Activated CD4-positive, alpha-beta T cell treated with anti-CD3 and anti-CD28 coated beads for 24 hours (primary cell): ENCODE measurements at places on chromosomes 7 and 10.

- no peak for DNase-seq
Measured at GRCh38 chr7:82390936-82391335, 52.6 kb downstream of the CACNA2D1 start.

DNA sequence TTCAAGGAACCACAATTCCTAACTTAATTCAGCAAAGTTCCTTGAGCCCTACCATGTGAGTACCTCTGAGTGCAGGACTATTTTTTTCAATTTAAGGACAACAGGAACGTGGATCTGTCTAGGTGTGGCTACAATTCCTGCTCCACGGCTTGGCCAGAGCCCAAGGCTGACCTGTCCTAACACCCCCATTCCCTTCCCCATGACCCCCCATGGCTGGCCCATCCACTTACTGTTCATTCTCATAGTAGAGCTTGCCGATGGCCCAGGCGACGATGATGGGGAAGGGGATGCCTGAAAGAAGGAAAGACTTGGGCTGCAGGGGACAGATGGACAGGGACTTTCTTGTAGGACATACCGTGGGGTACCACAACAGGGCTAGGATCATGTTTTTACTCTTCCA is 20.3 kb downstream of the CRHR2 start:
- no peak for DNase-seq

DNA sequence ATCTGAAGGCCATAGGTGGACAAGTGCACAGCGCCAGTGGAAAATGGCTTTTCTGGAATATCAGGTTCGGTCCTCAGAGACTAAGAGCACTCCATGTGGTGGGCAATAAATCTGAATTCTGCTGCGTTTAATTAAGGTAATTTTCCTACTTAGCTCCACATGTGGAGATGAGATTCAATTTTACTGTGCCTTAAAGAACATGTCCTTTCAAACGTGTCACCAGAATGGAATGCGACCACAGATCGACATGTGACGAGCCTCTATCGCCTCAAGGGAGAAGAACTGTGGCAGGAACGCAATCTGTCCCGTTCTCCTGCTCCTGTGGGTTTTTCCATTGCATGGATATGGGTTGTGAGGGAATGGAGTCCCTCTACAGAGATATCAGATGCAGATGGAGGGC is 205.3 kb upstream of the ZNF32 start:
- DNase-seq = no peak

- DNase-seq = no peak
Measured at GRCh38 chr10:119461923-119462322, 80.6 kb downstream of the RGS10 start.

DNA sequence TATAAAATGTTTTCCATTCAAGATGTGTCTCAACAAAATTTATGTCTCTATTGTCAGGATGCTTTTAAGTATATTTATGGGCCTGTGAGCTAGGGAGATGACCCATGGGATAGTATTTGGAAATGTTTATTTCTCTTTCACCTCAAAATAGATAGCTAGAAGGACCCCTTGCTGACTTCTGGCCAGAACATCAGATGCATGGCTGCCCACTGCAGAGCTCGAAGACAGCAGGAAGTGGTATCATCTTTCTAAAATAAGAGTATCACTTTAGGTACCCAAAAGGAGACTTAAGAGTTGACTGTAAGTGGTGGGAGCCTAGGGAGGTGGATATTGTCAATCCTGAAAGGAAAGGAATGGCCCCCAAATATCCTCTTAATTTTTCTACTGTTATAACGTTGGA is 264.4 kb downstream of the NEBL start:
- no peak for DNase-seq

DNA sequence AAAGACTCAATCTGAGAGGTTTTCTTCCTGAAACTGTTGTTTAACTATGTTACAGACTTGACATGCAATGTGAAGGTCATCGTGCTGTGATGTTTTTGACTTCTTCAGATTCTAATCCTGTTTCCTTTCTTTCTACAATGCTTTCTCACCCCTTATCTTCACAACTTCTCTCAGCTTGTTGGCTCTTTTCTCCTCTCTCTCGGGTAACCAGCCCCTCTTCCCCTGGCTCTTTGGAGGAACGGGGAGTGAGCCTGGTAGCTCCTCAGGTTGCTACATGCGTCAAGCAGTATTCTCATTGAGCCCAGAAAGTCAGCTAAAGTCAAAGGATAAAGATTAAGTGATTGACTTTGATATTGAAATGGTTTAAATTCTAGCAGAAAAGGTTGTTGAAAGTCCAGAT is 40.1 kb downstream of the SEC23IP start:
- no peak for DNase-seq

DNA sequence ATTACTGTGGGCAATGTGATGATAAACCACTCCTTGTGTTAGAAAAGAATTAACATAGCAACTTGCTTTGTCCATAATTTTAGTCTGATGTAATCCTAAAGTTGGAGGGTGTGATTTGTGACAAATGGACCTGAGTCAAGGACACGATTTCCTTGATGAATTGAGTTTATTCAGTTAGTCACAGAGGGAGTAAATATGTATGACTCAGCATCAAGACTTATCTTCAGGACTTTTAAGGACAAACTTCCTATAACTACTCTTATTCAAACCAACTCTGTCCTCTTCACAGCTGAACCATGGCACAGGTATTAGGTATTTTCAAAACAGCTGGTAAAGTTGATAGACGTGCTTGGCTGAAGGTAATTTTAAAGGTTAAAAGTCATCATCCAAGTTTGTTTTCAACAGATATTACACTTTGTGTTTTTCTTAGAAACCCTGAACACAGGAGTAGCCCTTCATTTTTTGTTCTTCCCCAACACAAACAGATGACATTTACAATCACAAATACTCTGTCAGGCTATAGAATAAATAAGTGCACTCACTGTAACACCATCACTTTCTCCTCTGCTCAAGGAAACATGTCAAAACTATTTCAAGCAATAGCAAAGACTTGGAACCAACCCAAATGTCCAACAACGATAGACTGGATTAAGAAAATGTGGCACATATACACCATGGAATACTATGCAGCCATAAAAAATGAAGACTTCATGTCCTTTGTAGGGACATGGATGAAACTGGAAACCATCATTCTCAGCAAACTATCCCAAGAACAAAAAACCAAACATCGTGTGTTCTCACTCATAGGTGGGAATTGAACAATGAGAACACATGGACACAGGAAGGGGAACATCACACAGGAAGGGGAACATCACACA is 54.5 kb downstream of the COA1 start:
- no peak for DNase-seq

DNA sequence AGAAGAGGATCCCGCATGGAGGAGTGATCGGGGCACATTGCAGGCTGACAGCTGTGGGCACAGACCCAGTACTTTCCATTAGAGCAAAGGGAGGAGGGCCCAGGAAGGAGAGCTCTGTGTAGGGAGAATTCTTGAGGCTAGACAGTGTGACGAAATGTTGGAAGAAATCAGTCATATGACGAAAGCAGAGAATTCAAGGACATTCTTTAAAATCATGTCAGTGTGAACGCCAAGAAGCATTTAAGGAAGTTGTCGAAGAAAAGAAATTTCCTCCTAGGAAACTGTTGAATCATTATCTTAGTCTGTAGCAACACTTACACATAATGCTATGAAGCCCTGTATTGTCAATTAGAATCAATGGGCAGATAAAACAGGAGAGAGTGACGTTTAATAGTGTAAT is 191.3 kb upstream of the ADARB2 start:
- DNase-seq = no peak

- DNase-seq = no peak
Measured at GRCh38 chr10:184174-184573, 48.9 kb downstream of the ZMYND11 start.

DNA sequence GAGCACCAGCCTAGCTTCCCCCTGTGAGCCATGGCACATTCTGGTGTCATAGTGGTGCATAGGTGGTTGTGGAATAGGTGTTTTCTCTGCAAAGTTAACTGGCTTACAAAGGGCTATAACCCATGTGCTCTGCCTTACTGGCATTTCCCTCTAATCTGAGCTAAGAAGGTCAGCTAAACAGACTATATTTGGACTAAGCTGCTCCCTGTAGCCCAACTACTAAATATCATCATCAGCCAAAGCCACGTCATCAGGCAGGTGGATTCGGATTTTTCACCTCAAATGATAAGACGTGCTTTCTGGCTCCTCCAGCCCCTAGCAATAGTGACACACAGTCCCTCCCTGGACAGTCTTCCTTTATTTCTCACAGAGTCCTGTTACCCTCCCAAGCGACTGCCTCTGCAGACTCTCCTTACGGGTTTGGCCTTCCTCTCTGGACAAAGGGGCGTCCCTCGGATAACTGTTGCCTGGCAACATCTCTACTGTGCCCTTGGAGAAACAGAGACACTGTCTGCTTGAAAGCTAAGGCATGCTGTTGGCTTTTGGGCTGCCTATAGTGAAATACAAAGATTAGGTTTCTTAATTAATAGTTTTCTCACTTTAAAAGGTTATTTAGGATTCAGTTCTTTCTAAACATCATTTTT is 9.1 kb downstream of the SLC13A4 start:
- DNase-seq = no peak

- no peak for DNase-seq
Measured at GRCh38 chr7:17600340-17600752, 301.9 kb downstream of the AHR start.

DNA sequence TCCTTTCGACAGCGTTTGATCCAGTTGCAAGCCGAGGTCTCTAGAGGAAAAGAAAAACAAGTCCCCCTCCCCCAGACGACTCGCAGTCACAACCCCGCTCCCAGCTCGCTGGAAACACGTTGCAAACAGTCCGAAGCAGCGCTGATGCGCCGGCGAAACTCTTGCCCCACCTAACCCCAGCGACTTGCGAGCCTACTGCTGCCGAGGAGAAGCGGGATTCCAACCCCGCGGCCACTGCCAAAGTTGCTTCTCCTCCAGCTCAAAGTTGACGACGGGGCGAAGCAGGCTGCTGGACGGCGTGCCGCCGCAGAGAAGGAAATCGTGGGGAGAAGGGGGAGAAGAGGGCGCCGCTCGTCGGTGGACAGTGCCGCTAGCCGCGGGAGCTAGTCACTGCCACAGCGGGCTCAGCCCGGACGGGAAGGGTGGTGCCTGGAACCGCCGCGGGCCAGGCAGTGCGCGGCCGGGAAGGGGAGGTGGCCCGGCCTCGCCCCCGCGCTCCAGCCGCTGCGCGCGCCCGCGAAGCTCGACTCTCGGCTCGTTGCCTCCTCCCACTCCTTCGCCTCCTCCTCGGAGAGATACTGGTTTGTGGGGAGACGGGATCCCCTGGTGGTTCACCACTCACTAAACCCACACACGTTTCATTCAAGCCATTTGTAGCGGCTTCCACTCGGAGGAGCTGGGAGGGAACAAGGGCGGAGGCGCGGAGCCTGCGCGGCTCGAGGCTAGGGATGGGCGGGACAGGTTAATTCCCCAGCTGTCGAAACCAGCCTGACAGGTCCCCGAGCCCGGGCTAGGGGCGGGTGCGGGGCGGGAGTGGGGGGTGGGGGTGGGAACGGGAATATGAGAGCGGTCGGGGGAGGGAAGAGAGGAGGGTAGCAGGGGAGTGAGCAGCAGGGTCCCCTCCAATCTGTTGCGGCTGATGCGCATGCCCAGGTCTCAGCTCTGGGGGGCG is at the start of gene GPR37:
GPR37 (minus strand) TSS at position 392 of the 952 bp plus-strand sequence. CDS start 816 bp downstream, outside the sequence.
- no peak for DNase-seq

- no peak for DNase-seq
Measured at GRCh38 chr10:1923586-1923985, 186.3 kb upstream of the ADARB2 start.

- no peak for DNase-seq
Measured at GRCh38 chr7:81887098-81888090, 117.5 kb upstream of the HGF start.

- no peak for DNase-seq
Measured at GRCh38 chr10:96468845-96469244, 44.9 kb downstream of the TLL2 start.

GRCh38 chr7:114007386-114007785 is 88.6 kb upstream of the PPP1R3A start:
- DNase-seq = no peak

- DNase-seq = no peak
Measured at GRCh38 chr10:69687426-69687825, 57.4 kb downstream of the FAM241B start.

GRCh38 chr7:121530227-121531174 is 134.4 kb upstream of the FAM3C start:
- no peak for DNase-seq

- no peak for DNase-seq
Measured at GRCh38 chr10:86017841-86018734, 348.5 kb downstream of the GRID1 start.

GRCh38 chr7:3559278-3559677 is 258.2 kb downstream of the SDK1 start:
- DNase-seq = no peak

GRCh38 chr7:26385240-26385639 is 93.6 kb downstream of the SNX10 start:
- DNase-seq = no peak

DNA sequence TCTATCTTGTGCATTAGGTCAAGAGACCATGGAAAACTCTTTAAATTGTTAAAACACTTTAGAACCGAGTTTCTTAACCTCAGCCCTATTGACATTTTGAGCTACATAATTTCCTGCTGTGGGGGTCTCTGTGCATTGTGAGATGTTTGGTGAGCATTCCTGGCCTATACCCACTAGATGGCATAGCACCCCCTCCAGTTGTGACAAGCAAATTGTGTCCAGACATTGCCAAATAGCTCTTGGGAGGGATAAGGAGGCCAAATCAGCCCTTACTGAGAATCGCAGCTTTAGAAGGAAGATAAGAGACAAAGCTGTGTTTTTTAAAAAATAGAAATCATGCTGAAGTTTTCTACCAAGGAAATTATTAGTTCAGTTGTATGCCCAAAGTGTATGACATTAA is 1158.5 kb upstream of the C7orf33 start:
- DNase-seq = no peak

DNA sequence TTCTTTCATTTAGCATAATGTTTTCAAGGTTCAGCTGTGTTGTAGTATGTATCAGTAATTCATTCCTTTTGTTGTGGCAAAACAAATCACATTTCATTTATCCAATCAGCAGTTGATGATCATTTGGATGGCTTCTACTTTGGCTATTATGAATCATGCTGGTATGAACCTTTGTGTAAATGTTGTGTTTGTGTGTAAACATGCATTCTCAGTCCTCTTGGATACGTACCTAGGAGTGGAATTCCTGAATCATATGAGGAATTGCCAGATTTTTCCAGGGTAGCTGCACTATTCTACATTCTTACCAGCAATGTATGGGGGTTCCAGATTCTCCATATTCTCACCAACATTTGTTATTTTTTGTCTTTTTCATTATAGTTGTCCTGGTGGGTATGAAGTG is 578.5 kb upstream of the MKI67 start:
- DNase-seq = no peak

DNA sequence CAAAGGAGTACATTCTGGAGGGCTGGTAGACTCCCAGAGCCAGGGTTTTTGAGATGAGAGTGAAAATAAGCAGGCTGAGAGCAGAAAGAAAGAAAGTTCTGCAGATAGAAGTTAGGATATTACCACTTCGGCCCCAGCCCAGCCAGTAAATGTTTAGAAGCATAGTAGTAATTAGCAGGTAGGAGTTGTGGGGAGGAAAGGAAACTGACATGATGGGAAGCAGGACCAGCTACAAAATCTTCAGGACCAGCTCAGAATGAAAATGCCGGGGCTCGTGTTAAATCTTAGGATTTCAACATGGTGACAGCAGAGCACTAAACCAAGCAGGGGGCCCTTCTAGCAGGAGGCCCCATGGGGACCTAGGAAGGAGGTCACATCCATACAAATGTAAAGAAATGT is 28.7 kb downstream of the PRSS2 start:
- DNase-seq = no peak
